ENCODE measurements at places on chromosomes 2 and 18. TPM values are rescaled to one million over a fixed set of nuclear protein-coding genes. Genes with fewer than 3 reads are reported as not detected.

Gene B3GNT7
- total RNA-seq, result 22.1 TPM

Gene FBXO36
- 0.52 TPM for total RNA-seq

Gene LIMS2
- 9.6 TPM for total RNA-seq

Gene TMEM163
- total RNA-seq, result 16.2 TPM

Gene KRTCAP3
- total RNA-seq, result 25.2 TPM

DNA sequence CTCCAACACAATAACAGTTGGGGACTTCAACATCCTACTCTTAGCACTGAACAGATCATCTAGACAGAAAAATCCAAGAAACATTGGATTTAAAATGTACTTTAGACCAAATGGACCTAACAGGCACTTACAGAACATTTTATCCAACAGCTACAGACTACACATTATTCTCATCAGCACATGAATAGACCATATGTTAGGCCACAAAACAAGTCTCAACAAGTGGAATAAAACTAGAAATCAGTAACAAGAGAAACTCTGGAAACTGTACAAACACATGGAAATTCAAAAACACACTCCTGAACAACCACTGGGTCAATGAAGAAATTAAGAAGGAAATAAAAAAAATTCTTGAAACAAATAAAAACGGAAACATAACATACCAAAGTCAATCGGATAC is 117.5 kb downstream of the ACVR1 start:
- DNase-seq, result no peak

GRCh38 chr2:216761133-216761532 is 65.8 kb upstream of the IGFBP5 start:
- DNase-seq, result no peak

DNA sequence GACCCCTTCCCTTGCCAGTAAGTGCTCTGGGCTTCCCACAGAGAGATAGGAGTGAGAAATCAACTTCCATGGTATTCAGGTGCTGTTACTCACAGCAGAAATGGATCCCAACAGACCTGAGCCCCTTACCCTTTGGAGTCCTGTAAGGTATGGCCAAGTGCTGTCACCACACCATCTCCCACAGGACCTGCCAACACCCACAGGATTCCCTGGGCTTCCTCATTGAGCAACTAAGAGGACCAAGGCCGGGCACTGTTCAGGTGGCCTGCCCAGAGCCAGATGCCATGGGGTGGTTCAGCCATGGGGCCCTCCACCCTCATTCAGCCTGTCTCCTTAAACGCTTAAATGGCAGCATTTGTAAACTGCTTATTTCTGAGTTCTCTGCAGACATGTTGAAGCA is 166.2 kb downstream of the TRIM43 start:
- DNase-seq, result no peak

GRCh38 chr2:199602271-199602895 is 144.6 kb upstream of the SATB2 start:
- no peak for DNase-seq

GRCh38 chr2:233023007-233023760 is 9.3 kb upstream of the NEU2 start:
- no peak for DNase-seq

GRCh38 chr2:79223539-79223938 is 64.0 kb upstream of the REG3A start:
- no peak for DNase-seq

- no peak for DNase-seq
These were observed 33.8 kb downstream of the TOGARAM2 start for GRCh38 chr2:29014811-29015421.

GRCh38 chr2:142987044-142987443 is 109.6 kb downstream of the KYNU start:
- no peak for DNase-seq

- DNase-seq, result no peak
These were observed 56.3 kb downstream of the KCNS3 start for GRCh38 chr2:17934721-17935120.

GRCh38 chr2:20589975-20590703 is 60.8 kb downstream of the HS1BP3 start:
- DNase-seq, result no peak

DNA sequence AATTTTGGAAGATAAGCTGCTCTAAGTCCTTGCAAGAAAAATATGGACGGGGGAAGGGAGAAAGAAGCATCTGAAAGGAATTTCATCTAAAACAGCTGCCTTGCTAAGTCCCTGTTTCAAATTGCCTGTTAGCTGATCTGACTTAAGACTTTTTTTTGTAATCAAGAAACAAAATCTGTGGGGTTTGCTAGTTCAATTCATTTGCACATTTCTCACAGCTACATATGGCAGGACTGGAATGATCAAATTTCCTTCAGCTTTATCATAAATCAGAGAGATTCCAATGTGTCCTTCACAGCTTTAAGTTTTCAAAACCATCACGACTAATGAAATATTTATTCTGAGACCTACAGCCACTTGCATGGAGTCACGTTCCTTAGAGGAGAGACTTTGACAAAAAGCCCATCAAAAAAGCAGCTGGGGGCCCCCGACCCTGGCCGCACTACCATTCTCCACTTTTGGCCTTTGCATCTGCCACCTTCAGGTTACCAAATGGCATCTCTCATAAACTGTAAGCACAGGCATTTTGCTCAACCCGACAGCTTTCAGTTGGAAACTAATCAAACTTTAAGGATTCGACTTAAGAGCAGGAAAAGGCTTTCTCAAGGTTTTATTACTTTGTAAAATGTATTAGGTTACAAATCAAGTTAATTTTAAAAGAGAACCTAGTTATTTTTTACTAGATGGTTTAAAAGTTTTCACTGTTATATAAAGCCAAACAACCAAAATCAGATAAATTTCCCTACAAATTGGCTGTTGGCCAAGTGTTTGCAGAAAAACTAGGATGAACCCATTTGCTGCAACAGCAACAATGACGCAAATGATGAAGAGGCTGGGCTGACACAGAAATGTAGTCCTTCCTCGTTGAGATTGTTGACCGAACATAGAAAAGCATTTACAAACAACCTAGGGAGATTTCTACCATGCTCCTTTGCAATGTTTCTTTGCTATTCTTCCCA is 100.4 kb upstream of the RND3 start:
- DNase-seq, result no peak

- DNase-seq, result no peak
These were observed 1.1 kb upstream of the NEDD4L start for GRCh38 chr18:58042826-58043490.

- no peak for DNase-seq
These were observed 171.8 kb downstream of the EIPR1 start for GRCh38 chr2:3205845-3206244.

GRCh38 chr2:240203031-240203787 is 62.8 kb upstream of the OTOS start:
- no peak for DNase-seq

DNA sequence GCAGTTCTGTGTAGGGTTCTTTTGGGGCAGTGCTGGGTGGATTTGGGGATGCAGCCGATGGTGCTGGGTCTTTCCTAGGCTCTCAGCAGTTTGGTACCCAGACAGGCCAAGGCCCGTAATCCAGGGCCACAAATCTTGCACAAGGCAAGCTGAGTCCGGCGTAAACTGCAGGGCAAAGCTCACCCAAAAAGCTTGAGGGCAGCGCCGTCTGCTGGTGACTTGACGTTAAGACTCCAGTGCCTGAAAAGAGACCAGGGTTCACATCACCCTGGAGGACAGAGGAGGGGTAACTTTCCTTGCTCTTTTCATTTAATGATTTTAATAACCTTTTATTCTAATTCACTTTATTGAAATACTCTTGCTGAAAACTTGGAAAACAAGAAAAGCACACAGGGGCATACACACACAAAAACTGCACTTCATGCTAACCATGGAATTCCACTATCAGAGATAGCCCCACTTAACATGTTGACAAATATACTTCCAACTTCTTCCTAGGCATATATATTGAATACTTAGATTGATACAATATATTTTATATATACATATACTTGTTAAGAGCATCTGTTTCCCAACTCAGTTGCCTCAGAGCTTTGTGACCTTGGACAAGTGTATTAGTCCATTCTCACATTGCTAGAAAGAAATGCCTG is 38.9 kb downstream of the CNGA3 start:
- peak; percentile 79 for DNase-seq

- no peak for DNase-seq
These were observed 2.8 kb downstream of the CAPN10 start for GRCh38 chr2:240589375-240589774.

DNA sequence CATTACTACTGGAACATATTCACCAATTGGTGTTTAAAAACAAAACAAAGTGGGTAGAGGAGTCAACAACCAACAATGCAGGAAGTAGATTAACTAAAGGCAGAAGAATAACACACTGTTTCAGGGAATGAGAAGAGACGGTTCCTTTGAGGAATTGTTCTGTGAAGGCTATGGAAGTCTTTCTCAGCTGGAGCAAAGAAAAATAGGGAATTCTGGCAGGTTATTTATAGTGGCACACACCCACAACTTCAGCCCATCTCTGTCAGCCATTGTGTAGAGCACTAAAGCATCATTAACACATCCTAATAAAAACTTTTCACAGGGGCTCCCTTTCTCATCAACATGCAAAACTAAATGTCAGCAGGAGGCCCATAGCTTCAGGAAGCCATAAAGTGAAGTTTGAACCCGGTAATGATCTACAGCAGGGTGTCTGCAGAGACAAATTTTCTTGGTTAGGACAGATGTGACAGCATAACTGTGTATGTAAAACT is 113.6 kb downstream of the CDH2 start:
- no peak for DNase-seq

- DNase-seq, result no peak
These were observed 392.9 kb downstream of the ZNF521 start for GRCh38 chr18:24959051-24959476.

DNA sequence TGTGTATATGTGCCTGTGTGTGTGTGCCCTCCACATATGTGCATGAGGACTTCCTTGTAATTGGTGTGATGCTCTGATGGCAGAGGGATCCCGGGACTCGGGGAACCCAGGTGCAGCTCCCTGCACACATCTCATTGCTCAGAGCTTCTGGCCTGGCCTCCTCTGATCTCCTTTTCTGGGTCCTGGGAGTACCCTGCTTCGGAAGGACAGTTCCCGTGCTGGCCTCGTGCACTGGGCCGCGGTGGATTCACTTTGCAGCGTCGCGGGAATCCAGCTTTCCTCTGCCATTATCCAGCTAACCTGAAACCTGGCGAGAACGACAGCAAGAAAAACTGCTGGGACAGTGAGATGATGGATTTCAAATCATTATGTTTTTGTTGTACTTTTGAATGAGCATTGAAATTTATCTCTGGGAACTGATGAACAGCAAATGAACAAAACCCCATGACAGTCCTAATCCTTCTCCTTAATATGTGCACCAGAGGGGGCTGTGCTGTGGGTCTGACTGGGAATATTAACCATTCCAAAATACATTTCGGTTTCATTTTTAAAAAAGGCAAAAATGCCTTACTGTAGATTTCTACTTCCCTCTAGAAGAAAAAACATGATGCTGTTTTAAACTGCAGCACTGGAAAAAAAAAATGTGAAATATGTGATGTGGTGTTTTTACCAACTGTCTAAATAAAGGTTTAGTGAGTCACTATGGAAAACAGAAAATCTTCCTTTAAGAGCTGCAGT is 78.2 kb downstream of the PTGR3 start:
- no peak for DNase-seq

- DNase-seq, result no peak
These were observed 147.1 kb upstream of the OTOS start for GRCh38 chr2:240287496-240288086.

GRCh38 chr18:43877616-43878321 is 600.5 kb upstream of the SYT4 start:
- no peak for DNase-seq

DNA sequence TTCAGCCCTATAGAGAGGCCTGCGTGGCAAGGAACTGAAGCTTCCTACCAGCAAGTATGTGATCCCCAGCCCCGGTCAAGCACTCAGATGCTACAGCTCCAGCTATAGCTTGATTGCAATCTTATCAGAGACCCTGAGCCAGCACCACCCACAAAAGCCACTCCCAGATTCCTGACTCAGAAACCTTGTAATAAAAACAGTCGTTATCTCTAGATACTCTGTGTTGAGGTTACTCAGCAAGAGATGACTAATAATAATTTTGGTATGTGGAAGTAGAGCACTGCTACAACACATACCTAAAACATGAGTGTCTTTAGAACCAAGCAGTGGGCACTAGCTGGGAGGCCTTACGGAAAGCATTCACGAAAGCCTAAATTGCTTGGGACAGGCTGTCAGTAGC is 216.9 kb downstream of the UXS1 start:
- no peak for DNase-seq

Data from body of pancreas (tissue), 4 donors.